ENCODE measurements at places on chromosomes 3 and 15.

DNA sequence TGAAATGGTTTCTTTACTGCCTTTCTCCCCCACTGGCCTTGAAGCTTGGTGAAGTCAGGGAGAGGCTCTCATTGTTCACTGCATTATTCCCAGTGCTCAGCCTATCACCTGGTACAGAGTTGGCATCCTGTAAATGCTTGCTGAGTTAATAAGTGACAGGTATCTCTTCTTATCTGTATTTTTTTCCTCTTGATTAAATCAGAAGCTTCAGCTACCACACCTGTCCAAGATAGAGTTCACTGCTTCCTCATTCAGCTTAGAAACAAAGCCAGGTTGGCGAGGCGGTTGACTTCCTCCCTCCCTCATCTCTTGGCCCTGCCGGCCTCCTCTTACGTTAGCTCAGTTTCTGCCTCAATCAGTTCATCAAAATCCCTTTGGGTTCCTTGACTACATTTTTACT lies 142.8 kb downstream of the LIPC start:
- DNase-seq: no peak

DNA sequence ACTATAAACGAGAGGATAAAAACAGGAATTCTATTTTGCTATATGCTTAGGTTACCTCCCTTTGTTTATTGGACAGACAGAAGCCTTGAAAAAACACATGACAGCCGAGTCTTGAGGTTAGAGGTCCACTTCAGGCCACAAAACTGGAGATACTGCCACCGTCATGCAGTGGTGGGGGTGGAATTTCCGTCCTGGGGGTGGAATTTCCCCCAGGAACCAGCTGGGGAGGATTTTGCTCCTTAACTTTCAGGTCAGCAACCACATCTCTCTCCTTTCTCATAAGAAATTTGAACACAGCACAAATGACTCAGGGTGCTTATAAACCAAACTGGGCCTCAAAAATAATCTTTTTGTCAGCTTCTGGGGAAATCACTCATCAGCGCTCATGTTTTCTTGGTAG lies 545.8 kb upstream of the ADAMTS9 start:
- no peak for DNase-seq

GRCh38 chr15:40104296-40104864 lies 4.3 kb downstream of the BMF start:
- DNase-seq: no peak

DNA sequence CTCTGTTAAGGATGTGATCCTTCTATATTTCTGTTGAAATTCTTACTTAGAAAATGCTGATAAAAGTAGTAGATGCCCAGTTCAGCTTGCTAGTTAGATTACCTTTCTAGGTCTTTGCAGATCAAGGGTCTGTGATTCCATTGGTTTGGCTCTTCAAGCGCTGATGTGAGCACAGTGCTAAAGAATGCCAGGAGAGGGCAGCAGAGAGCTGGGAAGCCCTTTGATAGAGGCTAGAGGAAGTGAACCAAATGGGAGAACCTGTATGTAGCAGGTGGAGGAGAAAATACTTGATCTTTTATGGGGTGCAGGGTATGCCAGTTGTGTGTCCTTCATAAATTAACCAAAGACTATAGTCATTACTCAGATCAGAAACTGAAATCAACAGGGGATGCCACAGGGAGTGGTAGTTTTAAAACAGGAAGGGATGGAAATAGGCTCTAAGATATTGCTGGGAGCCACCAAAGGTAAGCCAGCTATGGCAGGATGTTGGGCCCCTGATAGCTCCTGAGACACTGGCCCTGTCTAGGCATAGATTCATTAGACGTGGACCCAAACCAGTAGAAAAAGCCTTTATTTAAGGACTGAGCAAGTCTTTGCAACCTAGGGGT lies 677.4 kb downstream of the SQOR start:
- DNase-seq: peak; percentile 42

DNA sequence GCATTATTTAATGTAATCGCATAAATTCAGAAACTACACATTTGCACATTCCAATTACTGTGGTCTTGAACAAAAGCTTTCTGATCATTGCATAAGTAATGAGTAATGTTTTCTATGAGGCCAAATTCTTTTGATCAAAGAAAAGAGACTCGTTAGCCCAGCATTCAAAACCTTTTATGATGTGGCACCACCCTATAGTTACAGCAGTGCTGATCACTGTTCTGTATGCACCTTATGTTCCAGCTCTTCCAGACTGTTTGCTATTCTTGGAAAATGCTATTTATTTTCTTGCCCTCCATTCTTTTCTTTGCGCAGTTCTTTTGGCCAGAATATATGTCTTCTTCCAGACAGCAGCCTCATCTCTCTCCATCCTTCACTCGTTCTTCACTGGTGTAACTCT lies 42.3 kb downstream of the MAP3K13 start:
- no peak for DNase-seq

GRCh38 chr3:42864321-42864950 lies 11.2 kb downstream of the CYP8B1 start:
- DNase-seq: no peak

DNA sequence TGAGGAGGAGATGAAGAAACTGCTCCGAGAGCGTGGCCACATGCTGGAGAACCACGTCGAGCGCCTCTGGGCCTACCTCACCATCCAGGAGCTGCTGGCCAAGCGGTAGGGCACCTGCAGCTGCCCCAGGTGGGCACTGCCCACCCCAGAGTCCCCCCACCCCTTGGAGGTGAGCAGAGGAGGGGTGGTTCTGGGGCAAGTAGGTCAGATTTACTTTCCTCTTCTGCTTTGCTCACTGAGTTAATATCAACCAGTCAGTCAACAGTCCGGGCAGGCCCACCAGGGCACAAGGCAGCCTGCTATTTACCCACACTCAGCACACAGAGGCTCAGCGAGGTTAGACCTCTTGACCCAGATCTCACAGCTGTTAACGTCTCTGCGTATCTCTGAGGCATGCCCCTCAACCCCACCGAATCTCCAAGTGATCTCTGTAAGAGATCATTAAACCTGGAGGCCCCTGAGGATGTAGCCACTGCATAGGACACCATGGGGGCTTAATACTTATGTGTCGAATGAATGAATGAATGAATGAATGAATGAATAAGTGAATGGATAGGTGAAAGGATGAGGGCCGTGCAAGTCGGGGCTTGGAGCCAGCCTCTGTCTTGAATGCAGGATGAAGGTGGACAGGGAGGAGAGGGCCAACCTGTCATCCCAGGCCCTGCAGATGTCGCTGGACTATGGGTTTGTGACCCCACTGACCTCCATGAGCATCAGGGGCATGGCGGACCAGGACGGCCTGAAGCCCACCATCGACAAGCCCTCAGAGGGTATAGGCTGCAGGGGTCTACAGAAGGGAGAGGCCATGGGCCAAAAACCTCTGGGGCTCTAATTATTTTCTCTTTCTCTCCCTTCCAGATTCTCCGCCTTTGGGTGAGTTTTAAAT lies 8.0 kb upstream of the ITIH3 start:
- DNase-seq: no peak

GRCh38 chr3:99868311-99868646 lies 50.6 kb downstream of the CMSS1 start:
- DNase-seq: no peak

DNA sequence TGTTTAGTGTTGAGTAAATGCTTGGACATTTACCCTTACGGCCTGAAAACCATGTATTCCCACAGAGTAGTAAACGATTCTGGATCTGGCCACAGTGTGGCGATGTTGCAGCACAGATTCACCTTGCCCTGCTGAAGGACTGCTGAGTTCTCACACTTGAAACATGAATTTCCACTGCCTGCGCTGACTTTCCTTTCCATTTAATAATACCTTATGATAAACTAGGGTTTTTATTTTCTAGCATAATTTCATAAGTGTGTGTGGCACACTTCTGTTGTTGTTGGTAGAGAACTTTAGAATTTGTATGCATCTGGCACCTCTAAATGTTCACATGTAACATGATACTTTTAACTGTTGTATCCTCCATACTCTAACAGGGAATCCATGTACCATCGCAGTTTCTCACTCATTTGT lies 53.9 kb downstream of the C3orf38 start:
- DNase-seq: peak; percentile 40

GRCh38 chr3:54376939-54377578 lies 254.7 kb downstream of the CACNA2D3 start:
- DNase-seq: no peak

DNA sequence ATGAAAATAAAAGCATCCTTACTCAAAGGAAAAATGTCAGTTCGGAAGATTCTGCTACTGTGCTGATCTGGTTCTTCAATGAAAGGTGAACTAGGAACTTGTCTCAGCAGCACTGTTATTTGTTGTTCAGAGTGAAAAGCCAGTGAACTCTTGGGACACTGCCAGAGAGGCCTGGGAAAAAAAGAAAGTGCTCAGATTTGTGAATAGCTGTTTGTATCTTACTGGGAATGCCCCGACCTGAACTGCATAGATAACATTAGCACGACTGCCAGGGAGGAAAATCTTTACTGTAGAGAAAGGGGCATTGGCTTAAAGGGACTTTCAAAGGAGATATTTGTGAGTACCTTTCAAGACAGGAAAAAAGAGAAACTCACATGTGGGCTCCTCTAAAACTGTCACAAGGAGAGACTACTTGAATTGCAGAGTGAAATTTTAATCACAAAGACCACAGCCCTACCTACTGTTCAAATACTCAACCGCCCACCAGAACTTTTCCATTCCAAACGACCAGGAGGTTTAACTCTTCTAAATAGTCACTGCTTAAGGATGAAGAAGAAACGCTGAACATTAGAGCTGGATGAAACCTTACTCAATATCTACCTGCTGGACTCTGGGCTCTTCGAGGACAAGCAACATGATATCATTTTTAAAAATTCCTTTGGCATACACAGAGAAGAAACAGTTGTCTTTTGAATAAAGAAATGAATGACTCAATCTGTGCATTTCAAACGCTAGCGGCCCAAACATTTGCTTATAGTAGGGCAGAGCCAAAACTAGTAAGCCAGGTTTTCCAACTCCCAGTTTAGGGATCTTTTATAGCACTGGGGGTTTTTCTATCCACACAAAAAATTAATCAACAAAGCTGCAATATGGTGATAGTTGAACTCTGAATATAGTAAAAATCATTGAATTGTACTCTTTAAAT lies 13.4 kb downstream of the TAMM41 start:
- DNase-seq: no peak

DNA sequence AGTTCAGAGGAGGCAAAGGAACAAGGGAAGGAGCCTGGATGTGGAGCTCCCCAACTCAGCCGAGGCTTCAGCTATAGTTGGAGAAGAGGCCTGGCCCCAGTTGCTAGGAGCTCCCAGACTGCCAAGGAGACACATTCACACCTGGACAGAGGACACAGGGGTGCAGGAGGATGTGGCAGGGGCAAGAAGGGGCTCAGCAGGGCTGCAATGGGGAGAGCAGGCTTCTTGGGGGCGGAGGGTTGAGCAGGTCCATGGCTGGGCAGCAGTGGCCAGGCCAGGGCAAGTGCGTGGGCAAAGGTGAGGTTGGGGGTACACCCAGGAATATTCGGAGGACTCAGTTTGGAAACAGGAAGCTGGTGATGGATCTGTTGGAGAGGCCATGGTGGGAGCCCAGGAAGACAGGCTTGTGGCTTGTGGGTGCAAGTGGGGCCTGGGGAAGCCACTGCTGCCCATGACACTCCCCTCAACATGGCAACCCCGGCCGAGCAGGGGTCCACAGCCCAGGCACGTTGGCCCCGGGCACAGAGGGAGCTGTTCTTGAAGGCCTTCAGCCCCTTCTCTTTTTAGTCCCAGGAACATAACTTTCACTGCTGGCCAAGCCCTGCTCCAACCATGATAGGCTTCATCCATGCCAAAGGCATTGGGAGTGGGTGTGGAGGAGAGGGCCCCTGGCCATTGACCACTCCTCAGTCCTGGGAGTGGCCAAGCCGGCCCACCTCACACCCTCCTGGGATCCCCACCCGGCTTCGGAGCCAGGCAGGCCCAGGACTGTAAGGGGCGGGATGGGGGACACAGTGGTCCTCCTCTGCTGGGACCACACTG lies 33.3 kb downstream of the TSPAN3 start:
- DNase-seq: no peak
